ENCODE measurements at places on chromosomes 12 and 14. TPM values are rescaled to one million over a fixed set of nuclear protein-coding genes. Genes with fewer than 3 reads are reported as not detected.

The SLC25A47 gene
- not detected for total RNA-seq

The FOXG1 gene
- total RNA-seq: not detected

The KRT75 gene
- not detected for total RNA-seq

The HOXC9 gene
- total RNA-seq: not detected

The PPP4R4 gene
- 1.4 TPM for total RNA-seq

The FLVCR2 gene
- 5.0 TPM for total RNA-seq

The PRB2 gene
- not detected for total RNA-seq

The OVCH1 gene
- total RNA-seq: not detected

The KRT72 gene
- not detected for total RNA-seq

The CACNA2D4 gene
- 4.1 TPM for total RNA-seq

The ADCK1 gene
- total RNA-seq: 6.2 TPM

The ZFHX2 gene
- 1.3 TPM for total RNA-seq

The CD163L1 gene
- not detected for total RNA-seq

The MYF6 gene
- total RNA-seq: not detected

The KCNC2 gene
- not detected for total RNA-seq

The PAX9 gene
- not detected for total RNA-seq

The OAS3 gene
- total RNA-seq: 10.0 TPM

The VPS33A gene
- total RNA-seq: 37.2 TPM

The BATF gene
- 122 TPM for total RNA-seq

The ANKRD9 gene
- total RNA-seq: 15.2 TPM

The LRRK2 gene
- 0.25 TPM for total RNA-seq

Data from activated CD8-positive, alpha-beta memory T cell treated with anti-CD3 and anti-CD28 coated beads for 36 hours (primary cell).